ENCODE measurements at places on chromosomes 13 and 19.

- DNase-seq, result no peak
Observed at GRCh38 chr13:67408798-67409197, 178.7 kb upstream of the PCDH9 start.

DNA sequence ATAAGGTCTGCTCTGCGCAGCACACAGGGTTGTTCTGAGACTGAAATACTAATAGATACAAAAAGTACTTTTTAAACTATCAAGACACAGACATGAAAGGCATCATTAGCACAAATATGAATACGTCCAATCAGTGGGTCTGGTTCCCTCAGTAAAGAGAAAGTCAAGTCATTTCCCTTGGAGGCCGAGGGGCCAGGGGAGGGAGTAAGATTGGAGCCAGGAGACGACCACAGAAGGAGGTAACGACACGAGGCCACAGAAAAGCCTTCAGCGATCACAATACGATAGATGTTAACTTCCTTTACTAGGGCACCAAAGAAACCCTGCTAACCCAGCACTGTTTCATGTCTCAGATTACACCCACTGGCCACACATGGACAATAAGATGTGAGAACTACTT, 5.3 kb downstream of the CARS2 start:
- no peak for DNase-seq

DNA sequence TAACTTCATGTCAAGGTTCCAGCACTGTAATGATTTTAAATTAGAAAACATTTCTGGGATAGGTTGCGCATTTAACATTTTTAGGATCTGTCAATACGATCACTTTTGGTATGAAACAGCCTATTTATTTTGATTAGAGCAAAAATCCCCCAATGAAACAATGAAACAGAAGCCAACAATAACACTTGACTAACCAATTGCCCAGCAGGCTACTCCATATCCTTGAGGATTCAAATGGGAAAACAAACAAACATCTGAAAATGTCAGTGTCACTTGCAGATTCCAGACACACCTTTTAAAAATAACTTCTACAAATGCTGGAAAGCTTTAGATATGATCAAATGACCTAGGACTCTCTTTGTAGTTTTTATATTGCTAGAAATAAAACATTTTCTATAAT, 1412.5 kb upstream of the PRR20A start:
- no peak for DNase-seq

DNA sequence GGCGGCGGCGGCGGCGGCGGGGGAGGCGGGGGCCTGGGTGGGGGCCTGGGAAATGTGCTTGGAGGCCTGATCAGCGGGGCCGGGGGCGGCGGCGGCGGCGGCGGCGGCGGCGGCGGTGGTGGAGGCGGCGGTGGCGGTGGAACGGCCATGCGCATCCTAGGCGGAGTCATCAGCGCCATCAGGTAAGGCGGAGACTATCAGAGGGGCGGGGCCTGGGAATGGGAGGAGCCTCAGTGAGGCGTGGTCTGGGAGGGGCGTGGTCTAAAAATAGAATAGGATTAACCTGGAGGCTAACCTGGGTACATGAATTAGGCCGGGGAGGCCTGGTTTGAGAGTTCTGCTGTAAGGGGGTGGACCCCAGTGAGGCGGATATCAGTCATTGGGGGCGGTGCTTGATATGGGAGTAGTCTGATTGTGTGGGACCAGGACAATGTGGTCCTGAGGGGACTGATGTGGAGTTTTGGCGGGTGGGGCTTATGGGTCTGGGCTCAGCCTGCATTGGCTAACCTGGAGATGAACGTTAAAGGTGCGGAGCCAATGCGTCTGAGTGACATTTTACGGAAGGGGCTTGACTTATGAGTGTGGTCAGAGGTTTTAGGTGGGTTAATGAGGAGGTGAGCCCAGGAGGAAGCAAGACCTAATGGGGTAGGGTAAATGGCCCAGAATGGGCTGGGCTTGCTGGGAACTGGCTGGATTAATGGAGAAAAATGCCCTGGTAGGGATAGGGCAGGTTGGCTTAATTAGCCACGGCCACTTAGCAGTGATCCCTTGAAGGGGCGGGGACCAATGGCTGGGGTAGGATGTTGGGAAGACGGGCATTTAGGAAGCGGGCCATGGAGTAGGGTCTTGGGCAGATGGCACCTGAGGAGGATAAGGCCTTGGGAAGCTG, 1.4 kb downstream of the CAPNS1 start:
- DNase-seq, result peak; percentile 88

- no peak for DNase-seq
Observed at GRCh38 chr13:109720758-109721184, 65.6 kb downstream of the IRS2 start.

GRCh38 chr13:106492588-106493475, 42.6 kb downstream of the EFNB2 start:
- DNase-seq, result no peak

DNA sequence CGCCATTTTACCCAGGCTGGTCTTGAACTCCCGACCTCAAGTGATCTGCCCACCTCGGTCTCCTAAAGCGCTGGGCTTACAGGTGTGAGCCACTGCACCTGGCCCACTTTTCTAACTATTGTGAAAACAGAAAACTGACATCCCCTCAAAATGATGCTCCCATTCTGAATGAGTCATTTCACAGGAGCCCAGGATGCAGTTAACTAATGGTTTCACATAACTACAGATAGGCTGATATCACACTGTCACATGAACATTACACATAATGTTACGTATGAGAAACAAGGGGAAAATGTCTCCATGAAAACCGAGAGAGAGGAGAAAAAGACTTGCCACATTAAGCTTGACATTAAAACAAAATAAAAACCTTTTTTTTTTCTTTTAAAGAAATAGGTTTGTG, 37.5 kb downstream of the N4BP2L2 start:
- no peak for DNase-seq

DNA sequence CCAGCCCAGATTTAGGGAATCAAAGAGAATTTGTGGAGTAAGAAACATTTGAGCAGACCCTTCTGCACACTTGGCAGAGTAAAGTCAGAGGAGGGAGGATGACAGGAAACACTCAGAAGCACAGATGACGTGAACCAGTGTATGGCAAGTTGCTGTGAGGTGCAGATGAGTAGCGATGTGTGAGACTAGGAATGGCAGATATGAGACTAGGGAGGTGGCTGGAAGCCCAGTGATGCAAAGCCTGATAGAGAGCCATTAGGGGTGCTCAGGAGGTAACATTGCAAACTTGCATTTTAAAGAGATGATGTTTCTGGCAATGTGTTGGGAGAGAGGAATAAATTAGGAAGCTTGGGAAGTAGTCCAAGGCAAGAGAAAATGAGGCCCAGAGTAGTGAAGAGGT, 44.0 kb downstream of the PCDH17 start:
- DNase-seq, result no peak

DNA sequence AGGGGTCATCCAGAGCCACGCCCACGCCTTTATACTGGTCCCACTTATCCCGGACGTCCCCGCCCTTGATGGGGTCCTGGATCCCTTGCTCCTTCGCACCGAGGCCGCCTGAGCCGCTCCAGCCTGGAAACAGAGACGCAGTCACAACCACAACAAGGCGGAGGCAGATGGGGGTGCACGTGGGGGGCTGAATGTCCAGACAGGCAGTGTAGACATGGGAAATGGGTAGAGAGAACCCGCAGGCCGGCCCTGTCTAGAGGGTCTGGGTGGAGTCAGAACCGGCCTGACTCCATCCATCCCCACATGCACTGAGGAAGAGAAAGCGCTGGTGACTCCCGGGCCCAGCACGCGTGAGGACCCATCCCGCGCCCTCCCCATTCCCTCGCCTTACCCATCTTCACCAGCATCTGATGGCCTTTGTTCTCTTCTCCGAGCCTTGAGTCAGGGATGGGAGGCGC, 23.0 kb downstream of the CHERP start:
- no peak for DNase-seq

DNA sequence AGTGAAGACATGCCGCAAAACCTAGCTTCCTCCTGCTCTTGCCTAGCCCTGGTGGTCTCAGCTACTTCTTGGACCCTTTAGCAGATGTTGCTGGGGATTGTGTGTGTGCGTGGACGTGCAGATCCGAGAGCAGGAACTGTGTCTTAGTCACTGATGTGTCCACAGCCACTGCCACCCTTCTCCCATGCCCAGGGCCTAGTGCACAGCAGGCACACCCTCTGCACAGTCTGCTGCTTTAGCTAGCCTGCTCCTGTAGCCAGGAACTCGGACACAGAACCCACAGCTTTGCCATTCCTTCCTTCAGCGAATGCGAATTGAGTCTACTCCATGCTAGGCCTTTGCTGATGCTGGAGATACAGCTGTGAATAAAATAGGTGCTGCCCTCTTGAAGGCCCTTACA, 2.3 kb downstream of the CLPTM1 start:
- no peak for DNase-seq

DNA sequence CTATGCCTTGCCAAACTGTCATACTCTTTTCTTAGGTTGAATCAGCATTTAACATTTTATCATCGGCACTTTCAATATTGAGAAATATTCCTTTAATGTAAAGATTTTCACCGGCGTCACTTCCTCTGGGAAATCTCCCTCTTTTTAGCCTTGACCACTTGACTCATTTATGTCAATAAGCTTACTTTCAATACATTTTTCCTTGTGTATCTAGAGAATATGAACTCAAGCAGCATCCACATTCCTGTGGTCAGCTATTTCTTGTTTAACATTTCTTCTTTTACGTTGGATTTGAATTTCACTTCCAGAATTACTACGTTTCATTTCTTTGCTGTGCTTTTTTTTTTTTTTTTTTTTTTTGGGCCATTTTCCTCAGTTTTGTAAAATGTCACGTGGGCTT, 271.2 kb upstream of the HTR2A start:
- DNase-seq, result no peak

DNA sequence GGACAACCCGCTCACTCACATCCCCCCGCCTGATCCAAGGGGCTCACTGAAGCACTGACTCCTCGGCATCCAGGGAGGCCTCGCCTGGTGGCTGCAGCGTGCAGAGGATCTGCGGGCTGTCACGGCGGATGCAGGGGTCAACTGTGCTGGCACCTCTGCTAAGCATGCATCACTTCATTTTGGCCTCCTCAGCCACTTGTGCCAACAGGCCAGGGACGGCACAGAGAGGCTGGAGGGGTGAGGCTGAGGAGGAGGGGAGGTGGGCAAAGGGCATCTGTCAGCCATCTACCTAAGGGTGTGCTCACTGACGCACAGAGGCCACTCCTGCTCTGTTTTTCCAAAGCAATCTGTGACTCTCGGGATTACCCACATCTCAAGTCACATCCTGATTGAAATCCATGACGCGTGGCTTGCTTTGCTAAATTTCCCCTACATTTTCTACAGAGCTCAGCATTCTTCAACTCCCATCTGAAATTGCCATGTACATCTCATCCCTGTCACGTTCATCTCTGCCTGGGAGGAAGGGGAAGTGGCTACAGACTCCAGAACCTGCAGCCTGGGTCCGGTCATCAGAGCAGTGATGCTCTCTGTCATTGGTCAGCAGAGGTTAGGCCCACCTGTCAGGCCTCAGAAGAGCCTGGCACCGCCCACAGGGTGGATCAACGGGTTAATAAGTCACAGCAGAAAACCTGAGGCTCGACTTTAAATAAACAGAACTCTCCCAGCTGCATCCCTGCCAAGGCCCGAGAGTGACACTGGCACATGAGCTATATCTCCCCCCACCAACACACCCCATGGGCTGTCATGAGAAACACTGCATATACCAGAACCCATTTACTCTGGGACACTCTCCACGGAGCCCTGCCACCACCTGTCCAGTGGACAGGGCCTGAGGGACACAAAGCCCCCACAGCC, 17.6 kb downstream of the ELL start:
- DNase-seq, result no peak

DNA sequence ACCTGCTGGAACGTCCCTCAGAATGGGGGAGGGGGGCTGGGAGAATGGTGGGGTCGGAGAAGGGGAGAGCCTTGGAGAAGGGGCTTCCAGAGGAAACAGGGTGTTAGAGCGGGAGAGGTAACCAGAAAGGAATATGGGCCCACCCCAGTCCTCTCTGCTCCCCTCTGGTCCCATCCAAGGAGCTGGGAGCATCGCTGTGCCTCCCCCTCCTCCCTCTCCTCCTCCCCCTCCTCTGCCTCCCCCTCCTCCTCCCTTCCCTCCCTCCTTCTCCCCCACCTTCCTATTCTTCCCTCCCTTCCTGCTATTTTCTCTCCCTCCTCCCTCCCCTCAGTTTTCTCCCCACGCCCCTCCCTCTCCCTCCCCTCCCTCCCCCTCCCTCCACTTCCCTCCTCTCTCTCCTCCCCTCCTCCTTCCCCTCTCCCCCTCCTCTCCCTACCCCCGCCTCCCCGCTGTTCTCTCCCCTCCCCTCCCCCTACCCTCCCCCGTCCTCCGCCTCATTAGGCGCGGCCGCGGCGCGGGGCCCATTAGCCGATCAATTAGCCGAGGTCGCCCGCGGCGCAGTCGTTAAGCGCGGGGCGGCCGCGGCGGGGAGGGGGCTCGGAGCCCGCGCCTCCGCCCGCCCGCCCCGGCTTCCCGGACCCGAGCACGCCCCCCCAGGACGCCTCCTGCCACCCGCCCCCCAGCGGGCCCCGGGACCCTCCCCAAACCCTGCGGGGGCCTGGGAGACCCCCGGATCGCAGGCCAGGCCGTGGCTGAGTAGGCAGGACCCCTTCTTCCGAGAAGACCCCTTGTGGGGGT, 15.4 kb downstream of the TLE5 start:
- DNase-seq, result no peak

- no peak for DNase-seq
Observed at GRCh38 chr13:44420376-44421220, 47.0 kb downstream of the SERP2 start.

GRCh38 chr19:3333020-3333583, 33.3 kb upstream of the NFIC start:
- DNase-seq, result no peak

GRCh38 chr19:18746401-18747325, 44.4 kb downstream of the COMP start:
- no peak for DNase-seq

DNA sequence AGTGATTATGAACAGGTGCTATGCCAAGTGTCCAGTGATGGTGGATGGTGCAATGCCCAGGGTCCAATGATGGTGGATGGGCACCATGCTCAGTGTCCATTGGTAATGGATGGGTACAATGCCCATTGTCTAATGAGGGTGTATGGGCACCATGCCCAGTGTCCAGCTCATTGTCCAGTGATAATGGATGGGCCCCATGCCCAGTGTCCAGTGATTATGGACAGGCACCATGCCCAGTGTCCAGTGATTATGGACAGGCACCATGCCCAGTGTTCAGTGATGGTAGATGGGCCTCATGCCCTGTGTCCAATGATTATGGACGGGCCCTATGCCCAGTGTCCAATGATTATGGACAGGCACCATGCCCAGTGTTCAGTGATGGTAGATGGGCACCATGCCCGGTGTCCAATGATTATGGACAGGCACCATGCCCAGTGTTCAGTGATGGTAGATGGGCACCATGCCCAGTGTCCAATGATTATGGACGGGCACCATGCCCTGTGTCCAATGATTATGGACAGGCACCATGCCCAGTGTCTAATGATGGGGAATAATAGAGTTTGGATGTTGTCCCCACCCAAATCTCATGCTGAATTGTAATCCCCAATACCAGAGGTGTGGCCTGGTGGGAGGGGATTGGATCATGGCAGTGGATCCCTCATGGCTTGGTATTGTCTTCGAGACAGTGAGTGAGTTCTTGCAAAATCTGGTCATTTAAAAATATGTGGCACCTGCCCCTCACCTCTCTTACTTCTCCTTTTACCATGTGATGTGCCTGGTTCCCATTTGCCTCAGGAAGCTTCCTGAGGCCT, 87.8 kb downstream of the ANKRD10 start:
- DNase-seq, result no peak
